Activated CD8-positive, alpha-beta memory T cell treated with anti-CD3 and anti-CD28 coated beads, Interleukin-2, amount 10 ng/mL, durations not matched to agents 7 days and 5 days (primary cell): ENCODE measurements at places on chromosomes 12 and 14.

DNA sequence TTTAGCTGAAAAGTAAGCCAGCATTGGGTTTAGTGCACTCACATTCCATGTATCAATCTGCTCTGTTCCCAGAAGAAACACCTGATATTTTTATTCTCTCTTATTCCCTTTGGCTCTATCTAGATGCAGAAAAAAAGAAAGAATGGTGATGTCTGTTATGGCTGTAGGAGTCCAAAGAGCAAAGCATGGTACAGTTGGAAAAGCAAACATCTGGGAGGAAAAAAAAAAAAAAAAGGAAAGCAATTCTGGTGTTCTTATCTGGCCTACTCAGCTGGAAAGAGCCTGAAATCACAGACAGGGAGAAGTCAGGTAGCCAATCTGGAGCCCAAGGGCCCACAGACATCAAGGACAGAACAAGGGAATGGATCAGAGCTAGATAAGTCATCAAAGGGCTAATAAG lies 293.9 kb downstream of the DUSP6 start:
- no peak for DNase-seq

DNA sequence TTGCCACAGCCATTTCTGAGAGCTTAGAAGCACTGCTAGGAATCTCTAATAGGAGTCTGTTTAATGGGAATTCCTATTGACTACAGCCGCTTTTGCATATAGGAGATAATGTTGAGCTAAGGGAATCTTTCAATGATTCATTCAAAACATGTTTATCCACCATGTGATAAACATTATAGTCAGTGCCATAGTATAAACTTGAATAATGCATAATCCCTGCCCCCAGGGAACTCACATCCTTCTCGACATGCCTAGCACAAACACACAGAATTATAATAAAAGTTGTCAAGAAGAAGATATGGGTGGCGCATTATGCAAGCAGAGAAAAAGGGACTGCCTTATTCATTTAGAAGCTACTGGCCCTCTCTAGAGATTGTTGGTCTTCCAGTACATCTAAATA lies 248.0 kb downstream of the DAD1 start:
- DNase-seq, result no peak

DNA sequence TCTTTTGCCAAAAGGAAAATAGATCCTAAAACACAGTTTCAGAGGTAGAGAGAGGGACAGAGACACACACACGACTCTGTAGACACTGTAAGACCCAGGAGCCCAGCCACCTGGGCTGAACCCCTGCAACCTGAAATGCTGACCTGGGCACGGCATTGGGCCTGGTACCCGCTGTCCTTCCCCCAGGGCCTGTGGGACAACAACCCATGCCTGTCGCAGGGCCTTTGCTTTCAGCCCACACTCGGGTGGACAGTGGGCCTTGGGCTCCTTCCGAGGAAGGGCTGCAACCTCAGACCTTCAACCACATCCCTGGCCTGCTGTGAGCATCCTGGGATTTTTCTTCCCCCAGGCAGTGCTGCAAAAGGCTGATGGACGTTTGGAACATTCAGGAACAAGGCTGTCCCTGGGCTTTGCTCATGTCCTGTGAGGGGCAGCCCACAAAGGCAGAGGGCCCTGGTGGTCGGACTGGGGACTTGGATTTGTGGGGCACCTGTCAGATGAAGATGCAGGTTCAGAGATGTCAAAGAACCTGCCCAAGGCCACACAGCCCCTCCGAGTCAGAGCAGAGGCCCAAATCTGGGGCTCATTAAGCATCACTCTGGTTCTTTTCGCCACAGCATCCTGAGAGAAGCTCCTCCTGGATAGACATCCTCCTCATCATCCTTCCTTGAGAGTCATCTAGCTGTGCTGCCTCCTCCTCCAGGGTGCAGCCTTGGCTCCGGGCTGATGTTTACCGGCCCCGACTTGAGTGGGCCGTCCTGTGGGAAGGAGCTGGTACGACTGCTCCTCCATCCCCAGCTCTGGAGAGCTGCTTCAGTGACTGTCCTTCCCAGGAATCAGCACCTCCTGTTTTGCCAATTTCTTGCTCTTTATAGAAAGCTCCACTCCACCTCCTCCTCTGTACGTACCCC lies 32.7 kb downstream of the CCDC92 start:
- no peak for DNase-seq

- DNase-seq, result no peak
Observed at GRCh38 chr14:73757381-73757780, 43.2 kb upstream of the PNMA1 start.

- DNase-seq, result no peak
Observed at GRCh38 chr14:56379956-56380355, 199.6 kb upstream of the TMEM260 start.

DNA sequence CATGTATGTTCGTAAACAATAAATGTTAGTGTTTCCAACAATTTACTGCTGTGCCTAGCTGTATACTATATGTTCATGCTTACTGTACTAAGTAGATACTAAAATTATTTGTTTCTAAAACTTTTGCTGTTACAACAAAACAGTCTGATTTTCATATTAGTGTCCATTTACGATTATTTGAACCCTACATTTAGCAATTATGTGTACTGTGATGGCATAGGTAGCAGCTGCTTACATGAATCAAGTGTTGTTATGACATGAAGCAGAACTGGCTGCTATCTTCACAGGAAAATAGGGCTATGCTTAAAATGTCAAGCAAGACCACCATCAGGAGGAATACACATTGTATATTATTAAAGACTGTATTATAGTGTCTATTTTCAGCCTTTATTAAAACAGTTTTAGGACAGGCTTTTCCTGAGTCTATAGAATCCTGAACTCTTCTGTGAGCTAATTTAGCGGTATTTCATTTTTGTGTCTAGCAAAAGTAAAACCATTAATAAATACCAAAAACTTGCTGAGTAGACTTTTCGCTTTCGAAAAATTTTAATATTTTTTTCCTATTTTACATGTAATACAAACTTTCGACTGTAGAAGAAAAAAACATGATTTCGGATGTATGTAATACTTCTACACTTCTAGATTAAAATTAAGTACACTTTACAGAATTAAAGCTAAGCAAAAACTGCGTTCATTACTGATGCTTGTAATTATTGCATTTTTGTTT lies 1.1 kb upstream of the WDR89 start:
- no peak for DNase-seq

DNA sequence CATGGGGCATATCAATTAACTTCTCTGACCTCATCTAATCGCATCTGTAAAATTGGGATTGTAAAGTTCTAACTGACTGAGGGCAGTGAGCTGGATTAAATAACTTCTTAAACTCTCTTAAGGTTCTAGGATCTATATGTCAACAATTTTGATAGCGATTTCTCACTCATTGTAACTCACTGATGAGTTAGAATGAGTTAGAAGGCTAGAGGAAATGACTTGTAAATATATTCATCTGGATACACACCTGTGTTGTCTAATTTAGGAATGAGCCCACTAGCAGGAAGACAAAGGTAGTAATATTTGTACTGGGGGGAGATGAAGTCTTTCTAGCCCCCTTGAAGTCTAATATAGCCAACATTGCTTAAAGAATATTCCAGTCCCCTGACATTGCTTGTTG lies 46.3 kb upstream of the CERS5 start:
- DNase-seq, result no peak

GRCh38 chr12:43653917-43654316 lies 101.9 kb upstream of the ADAMTS20 start:
- no peak for DNase-seq

DNA sequence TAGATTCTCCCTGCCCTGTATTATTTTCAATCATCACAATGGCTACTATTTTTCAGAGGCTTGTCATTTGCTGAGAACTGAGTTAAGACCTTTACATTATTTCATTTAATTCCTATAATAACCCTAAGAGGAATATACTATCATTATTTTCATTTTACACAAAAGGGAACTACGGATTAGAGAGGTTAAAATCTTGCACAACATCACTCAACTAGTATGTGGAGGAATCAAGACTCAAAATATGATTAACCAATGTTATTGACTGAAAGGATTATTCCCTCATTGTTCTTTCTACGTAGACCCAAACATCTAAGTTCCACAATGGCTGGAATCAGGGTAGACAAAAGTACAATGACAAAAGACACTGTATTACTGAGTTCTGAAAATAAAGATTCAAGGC lies 45.0 kb downstream of the GPR65 start:
- no peak for DNase-seq

DNA sequence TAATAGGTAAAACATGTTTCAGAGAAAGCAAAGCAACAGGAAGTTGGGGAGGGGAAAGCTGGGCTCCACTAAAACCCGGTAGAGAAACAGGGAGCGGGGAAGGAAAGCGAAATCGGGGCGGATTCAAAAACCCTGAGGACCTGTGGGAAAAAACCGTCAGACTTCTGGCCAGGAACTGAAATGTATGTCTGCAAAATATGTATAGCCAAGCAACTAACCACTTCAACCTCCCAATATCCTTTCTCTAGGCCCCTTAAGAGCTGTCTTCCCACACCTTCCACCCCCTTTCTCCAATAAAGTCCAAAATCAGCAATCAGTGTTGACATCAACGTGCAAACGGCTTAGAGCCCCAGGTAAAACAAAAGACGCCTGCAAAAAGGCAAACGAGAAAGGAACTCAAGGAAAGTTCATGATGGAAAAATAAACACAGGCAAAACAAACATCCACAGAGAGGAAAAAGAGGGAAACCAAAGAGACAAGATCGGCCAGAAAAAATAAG lies 32.8 kb downstream of the SIX1 start:
- DNase-seq, result no peak

DNA sequence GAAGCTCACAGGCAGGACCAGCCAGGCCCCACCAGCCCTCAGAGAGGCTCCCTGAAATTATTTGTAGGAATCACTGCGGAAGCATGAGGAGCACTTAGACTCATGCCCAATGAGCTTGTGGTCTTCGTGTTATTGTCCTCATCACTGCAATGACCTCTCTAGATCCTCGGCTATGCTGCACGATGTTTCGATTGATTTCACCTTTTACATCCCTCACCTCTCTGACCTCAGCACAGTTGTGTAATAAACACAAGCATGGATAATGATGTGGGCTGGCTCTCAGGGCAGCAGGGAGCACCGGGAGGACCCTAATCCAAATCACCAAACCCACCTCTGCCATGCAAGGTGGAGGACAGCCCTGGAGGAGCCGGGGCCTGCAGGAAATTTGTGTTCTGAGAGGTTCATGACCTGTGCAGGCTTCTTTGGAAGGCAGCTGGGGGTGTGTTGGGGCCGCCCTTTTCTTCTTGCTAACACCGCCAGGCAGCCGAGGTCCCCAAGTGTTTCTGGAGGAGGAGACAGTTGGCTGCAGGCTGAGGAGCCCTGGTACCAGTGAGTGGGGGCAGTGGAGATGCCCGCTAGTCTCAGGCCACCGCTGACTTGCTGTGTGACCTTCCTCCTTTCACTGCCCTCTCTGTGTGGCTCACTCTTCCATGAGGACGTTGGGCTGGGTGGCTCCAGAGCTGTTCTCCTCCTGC lies 29.5 kb upstream of the EML1 start:
- DNase-seq, result no peak
